ENCODE measurements at places on chromosomes 11 and 22.

GRCh38 chr22:35840302-35840739 is 122.6 kb downstream of the APOL5 start:
- peak; percentile 92 for DNase-seq

- no peak for DNase-seq
These were observed 656.1 kb downstream of the OPCML start for GRCh38 chr11:132876239-132876638.

DNA sequence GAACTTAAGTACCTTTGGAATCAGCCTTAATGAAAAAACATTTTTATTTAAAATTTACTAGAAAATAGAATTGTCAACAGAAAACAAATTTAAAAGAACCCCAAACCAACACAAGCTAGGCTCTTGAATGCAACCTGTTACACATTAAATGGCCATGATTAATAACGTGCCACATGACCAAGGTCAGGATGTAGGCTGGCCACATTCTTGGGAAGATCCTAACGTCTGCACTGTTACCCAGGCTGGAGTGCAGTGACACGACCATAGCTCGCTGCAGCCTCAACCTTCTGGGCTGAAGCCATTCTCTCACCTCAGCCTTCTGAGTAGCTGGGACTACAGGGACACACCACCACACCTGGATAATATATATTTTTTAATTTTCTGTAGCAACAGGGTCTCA is 126.4 kb upstream of the APOA1 start:
- DNase-seq: no peak

DNA sequence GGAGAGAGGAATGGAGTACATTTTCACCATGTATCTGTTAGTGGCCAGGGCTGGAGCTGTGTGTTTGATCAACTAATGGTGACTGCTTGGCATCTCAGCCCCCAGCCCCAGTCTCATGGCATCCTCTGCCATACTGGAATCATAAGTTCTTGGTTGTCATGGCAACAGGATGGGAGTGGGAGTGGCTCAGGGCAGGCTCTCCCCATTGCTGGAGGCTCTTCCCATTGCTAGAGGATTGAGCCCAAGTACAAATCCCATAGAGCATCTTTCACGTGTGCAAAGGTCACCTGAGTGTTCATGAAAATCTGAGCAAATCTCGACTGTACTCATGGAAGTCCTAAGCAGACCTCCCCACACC is 14.9 kb downstream of the DNAJB13 start:
- no peak for DNase-seq

GRCh38 chr11:104633226-104633625 is 265.0 kb downstream of the CASP12 start:
- no peak for DNase-seq

GRCh38 chr11:47130543-47130942 is 46.1 kb downstream of the ARFGAP2 start:
- no peak for DNase-seq

Data from urothelium cell line (cell line).